ENCODE measurements at places on chromosomes 11 and 22. TPM values are rescaled to one million over a fixed set of nuclear protein-coding genes. Genes with fewer than 3 reads are reported as not detected.

Gene GLYAT
- total RNA-seq: not detected

Gene CCDC15
- total RNA-seq: 2.5 TPM

Gene SOX6
- total RNA-seq: 0.29 TPM

Gene SHISA8
- not detected for total RNA-seq

Gene MUC15
- not detected for total RNA-seq

Gene MISFA
- total RNA-seq: not detected

Gene KIF18A
- total RNA-seq: 3.1 TPM

Gene IGSF9B
- total RNA-seq: not detected

Gene FAM89B
- total RNA-seq: 63.6 TPM

Gene PHF21B
- not detected for total RNA-seq

Gene CWF19L2
- 13.0 TPM for total RNA-seq

Gene HORMAD2
- not detected for total RNA-seq

Gene PDGFD
- total RNA-seq: 31.1 TPM

Gene ANGPTL5
- not detected for total RNA-seq

Gene RASD2
- total RNA-seq: 0.29 TPM

Gene MRGPRF
- total RNA-seq: 0.24 TPM
